ENCODE measurements at places on chromosomes 2 and 18. TPM values are rescaled to one million over a fixed set of nuclear protein-coding genes. Genes with fewer than 3 reads are reported as not detected.

The ST8SIA5 gene
- 0.15 TPM for total RNA-seq

The TLX2 gene
- total RNA-seq: not detected

The SALL3 gene
- not detected for total RNA-seq

The EDAR gene
- total RNA-seq: not detected

The ANAPC1 gene
- total RNA-seq: 75.1 TPM

The LOXHD1 gene
- total RNA-seq: not detected

The MYO3B gene
- total RNA-seq: 0.05 TPM

The ATP8B1 gene
- 12.5 TPM for total RNA-seq

The LONRF2 gene
- total RNA-seq: 12.9 TPM

The POMC gene
- total RNA-seq: not detected

The MERTK gene
- total RNA-seq: 14.5 TPM

GRCh38 chr2:9877026-9877425 lies 33.8 kb downstream of the TAF1B start:
- H3K27me3 ChIP-seq: no peaks in the 10 kb centered on the region
- H3K27ac ChIP-seq: no peak overlapping the region
- H3K4me1 ChIP-seq: no peaks in the 10 kb centered on the region
- no peak overlapping the region for H3K4me3 ChIP-seq

- H3K27ac ChIP-seq: no peak overlapping the region
- H3K4me1 ChIP-seq: peaks cover 50% of the 10 kb centered on the region
- no peaks in the 10 kb centered on the region for H3K27me3 ChIP-seq
- DNase-seq: no peak
- no peak overlapping the region for H3K4me3 ChIP-seq
- H3K36me3 ChIP-seq: no peaks in the 10 kb centered on the region
Observed at GRCh38 chr2:42052702-42053481, 5.1 kb downstream of the PKDCC start.

DNA sequence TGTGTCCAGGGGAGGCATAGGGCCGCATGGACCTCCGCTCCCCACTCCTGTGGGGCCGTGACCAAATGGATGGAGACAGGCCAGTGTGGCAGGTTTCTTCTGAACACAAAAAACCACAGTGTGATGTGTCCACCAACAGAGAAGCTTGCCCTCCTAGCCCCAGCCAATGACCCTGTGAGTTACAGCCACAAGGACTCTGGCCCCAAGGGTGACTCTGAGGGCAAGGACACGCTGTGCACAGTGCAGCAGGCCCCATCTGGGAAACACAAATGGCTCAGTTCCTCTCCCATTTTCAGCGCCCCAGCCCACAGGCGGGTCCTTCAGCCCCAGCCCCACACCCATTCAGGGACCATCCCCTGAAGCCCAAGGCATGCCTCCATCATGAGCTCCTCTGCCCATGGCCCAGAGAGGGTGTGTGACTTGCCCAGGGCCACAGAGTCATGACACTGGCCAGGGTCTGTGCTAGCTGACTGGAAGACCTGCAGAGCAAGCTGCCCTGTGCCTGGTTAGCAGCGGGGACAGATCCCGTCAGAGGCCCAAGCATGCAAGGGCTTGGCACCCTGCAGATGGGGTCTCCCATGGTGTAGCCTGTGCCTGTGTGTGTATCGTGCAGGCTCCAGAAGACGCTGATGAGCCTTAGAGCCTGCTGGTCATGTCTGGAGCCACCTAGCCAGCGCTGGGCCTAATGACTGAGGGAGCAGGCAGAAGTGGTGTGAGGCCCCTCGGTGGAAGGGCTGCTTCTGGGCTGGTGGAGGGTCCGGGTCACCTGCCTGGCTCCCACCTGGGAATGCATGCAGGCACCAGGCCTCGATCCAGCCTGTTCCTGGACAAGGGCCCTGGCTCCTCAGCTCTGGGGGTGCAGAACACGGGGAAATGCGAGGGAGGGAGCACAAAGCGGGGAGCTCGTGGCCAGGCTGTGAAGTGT lies 47.7 kb downstream of the HS6ST1 start:
- DNase-seq: no peak
- H3K4me1 ChIP-seq: no peaks in the 10 kb centered on the region
- no peaks in the 10 kb centered on the region for H3K36me3 ChIP-seq
- H3K27me3 ChIP-seq: no peaks in the 10 kb centered on the region

DNA sequence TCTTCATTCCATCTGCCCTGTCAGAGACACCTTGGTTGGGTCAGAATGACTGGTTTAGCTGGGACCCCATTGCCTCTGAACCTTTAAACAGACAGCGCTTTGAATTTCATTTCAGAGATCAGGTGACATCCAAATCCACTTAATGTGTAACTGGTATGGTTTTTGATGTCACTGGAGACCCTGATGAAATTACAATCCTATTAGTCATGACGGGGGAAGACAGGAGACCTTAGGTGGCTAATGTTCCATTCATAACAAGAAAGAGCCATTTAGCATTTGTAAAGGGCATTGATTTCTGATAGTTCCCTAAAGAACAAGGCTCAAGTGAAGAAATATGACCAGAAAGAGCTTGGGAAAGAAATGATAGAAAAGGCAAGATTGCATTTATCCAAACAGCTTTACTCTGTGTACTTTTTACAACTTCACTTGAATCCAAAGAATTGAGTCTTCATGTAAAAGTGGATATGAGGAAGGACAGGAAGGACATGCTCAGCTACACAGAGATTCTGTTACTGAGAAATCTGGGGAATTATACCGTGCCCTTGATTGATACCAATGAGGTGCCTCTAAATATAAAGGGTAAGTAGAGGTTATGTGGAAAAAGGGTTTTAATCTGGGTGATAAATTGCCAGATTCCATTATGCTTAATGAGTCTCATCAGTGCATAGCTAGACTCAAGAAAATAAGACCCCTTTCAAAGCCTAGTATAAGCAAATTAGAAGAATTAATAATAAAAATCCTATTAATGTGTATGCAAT lies 198.2 kb downstream of the NCKAP5 start:
- no peaks in the 10 kb centered on the region for H3K4me1 ChIP-seq
- H3K36me3 ChIP-seq: no peaks in the 10 kb centered on the region
- no peak overlapping the region for H3K4me3 ChIP-seq
- DNase-seq: no peak
- H3K27me3 ChIP-seq: no peaks in the 10 kb centered on the region
- H3K27ac ChIP-seq: no peak overlapping the region

GRCh38 chr2:237558961-237559641 lies 7.3 kb upstream of the PRLH start:
- H3K4me3 ChIP-seq: no peak overlapping the region
- H3K27me3 ChIP-seq: no peaks in the 10 kb centered on the region
- no peaks in the 10 kb centered on the region for H3K36me3 ChIP-seq

GRCh38 chr2:42979416-42979869 lies 187.1 kb upstream of the HAAO start:
- no peak for DNase-seq
- no peak overlapping the region for H3K4me3 ChIP-seq
- H3K27me3 ChIP-seq: no peaks in the 10 kb centered on the region
- no peak overlapping the region for H3K27ac ChIP-seq
- peaks cover 3% of the 10 kb centered on the region for H3K4me1 ChIP-seq
- H3K36me3 ChIP-seq: no peaks in the 10 kb centered on the region

DNA sequence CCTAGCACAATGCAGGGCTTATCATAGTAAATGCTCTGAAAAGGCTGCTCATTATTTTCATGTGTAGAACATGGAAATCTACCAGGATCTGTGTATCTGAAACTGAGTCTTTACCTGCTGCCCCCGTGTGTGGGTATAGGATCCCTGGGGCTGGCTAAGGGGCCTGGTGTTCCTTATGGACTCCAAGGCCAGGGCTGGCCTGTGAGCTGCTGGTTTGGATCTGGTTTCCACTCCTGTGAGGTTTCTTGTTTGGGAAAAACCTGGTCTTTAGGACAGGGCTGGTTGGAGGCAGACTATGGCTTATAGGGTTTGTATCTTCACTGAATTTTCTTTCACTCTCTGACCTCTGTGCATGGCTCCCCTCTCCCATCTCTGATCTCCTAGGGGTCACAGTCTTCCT lies 80.8 kb downstream of the DYSF start:
- DNase-seq: no peak
- H3K27ac ChIP-seq: no peak overlapping the region
- no peaks in the 10 kb centered on the region for H3K27me3 ChIP-seq
- no peaks in the 10 kb centered on the region for H3K4me1 ChIP-seq
- H3K36me3 ChIP-seq: no peaks in the 10 kb centered on the region

GRCh38 chr2:120402067-120402433 lies 56.1 kb downstream of the INHBB start:
- peaks cover 41% of the 10 kb centered on the region for H3K4me1 ChIP-seq
- H3K27ac ChIP-seq: no peak overlapping the region
- no peak for DNase-seq
- no peaks in the 10 kb centered on the region for H3K36me3 ChIP-seq
- H3K4me3 ChIP-seq: no peak overlapping the region

DNA sequence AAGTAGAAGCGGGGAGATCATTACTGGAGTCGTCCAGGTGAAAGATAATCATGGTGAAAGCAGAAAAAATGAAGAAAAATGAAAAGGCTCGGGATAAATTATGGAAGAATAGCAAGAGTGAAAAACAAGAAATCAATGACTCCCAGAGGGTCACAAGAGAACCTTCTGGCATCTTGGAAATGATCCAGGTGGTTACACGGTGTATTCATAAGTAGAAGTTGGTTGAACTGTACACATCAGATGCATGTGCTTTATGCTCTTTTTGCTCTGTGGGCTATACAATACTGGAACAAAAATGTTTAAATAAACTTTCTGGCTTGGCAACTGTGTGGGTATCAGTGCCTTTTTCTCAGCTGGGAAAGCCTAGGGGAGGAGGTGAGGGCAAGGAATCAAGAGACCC lies 348.9 kb downstream of the RND3 start:
- H3K4me3 ChIP-seq: no peak overlapping the region
- peak overlapping the region; percentile 5 for H3K27ac ChIP-seq
- no peaks in the 10 kb centered on the region for H3K36me3 ChIP-seq
- H3K4me1 ChIP-seq: peaks cover 11% of the 10 kb centered on the region
- no peak for DNase-seq

- no peaks in the 10 kb centered on the region for H3K4me1 ChIP-seq
- H3K27me3 ChIP-seq: no peaks in the 10 kb centered on the region
- no peak overlapping the region for H3K27ac ChIP-seq
- no peak for DNase-seq
- H3K36me3 ChIP-seq: no peaks in the 10 kb centered on the region
- H3K4me3 ChIP-seq: no peak overlapping the region
Observed at GRCh38 chr2:149136111-149136510, 97.6 kb downstream of the LYPD6B start.

- DNase-seq: no peak
- H3K4me1 ChIP-seq: no peaks in the 10 kb centered on the region
- H3K27ac ChIP-seq: peak overlapping the region; percentile 77
- H3K27me3 ChIP-seq: no peaks in the 10 kb centered on the region
Observed at GRCh38 chr18:67265464-67266245, 250.9 kb downstream of the DSEL start.

DNA sequence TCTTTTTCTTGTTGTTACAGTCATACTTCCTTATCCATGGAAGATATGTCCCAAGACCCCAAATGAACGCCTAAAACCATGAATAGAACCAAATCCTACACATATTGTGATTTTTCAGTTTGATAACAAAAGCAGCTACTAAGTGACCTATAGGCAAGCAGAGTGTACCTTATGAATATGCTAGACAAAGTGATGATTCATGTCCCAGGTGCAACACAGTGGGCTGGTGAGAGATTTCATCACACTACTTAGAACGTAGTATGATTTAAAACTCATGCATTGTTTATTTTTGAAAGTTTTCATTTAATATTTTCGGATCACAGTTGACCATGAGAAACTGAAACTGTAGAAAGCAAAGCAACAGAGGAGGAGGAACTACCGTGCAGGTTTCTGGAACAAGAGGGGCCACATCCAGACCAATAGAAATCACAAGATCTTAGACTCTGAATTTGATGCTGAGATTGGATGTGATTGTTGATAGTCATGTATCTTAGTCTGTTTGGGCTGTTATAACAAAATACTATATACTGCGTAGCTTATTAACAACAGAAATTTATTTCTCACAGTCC lies 470.8 kb upstream of the VRK2 start:
- no peak for DNase-seq
- no peaks in the 10 kb centered on the region for H3K27me3 ChIP-seq
- no peaks in the 10 kb centered on the region for H3K36me3 ChIP-seq
- H3K27ac ChIP-seq: no peak overlapping the region
- H3K4me3 ChIP-seq: no peak overlapping the region

DNA sequence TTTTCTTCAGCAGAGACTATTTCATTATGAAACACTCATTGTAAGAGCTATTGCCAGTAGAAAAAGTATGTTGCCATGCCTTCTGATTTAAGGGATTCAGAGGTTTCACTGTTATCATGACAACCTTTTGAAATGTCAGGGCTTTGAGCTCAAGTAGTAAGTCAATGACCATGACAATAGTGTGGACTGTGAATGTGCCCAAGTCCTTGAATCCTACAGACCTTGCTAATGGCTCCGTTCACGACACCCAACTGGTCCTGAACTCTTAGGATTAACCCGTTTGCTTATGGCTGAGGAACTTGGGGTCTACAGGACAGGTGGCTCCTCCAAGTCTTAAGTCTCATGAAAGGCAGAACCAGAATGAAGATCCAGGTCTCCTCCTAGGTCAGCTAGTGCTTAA lies 17.6 kb upstream of the KIDINS220 start:
- DNase-seq: no peak
- H3K4me1 ChIP-seq: no peaks in the 10 kb centered on the region
- H3K36me3 ChIP-seq: no peaks in the 10 kb centered on the region
- H3K27me3 ChIP-seq: no peaks in the 10 kb centered on the region
- no peak overlapping the region for H3K27ac ChIP-seq
- H3K4me3 ChIP-seq: no peak overlapping the region

DNA sequence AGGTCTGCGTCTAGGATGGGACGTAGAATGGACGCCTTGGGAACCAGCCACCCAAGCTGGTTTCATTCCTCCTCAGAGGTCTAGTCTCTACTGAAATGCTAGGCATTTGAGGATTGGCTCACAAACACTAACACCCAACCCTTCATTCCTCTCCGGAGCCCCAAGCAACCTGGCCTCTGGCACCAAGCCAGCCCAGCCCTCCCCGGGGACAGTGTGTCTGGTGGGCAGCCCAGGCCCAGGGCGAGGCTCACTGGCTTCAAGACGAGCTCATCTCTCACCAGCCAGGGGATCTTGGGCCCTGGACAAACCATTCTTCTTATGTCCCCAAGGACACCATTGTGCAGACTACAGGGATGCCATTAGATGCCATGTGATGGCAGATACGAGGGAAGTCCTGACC lies 182.5 kb downstream of the CTIF start:
- no peak for DNase-seq
- no peaks in the 10 kb centered on the region for H3K36me3 ChIP-seq
- no peak overlapping the region for H3K4me3 ChIP-seq
- H3K4me1 ChIP-seq: no peaks in the 10 kb centered on the region

DNA sequence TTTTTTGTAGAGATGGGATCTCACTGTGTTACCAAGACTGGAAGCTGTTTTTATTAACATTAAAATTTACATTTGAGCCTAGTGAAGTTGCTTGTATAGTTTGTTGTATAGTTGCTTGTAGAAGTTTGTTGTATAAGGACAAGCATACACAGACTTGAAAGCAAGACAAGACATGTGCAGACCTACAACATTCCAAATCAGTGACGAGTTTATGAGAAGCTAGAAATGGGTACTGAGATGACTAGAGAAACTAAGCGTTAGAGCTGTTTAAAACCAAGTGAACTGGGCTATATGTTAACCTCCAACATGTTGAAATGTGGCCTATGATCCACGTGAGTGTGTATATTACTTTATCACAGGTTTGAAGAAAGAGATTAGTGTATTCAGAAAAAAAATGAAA lies 39.1 kb downstream of the ABCB11 start:
- H3K4me3 ChIP-seq: no peak overlapping the region
- no peaks in the 10 kb centered on the region for H3K36me3 ChIP-seq

- H3K4me1 ChIP-seq: no peaks in the 10 kb centered on the region
- no peaks in the 10 kb centered on the region for H3K36me3 ChIP-seq
- no peak overlapping the region for H3K4me3 ChIP-seq
- no peaks in the 10 kb centered on the region for H3K27me3 ChIP-seq
- H3K27ac ChIP-seq: no peak overlapping the region
- no peak for DNase-seq
Observed at GRCh38 chr2:181235683-181236459, 221.3 kb upstream of the ITGA4 start.

All from Panc1 (cell line).